CD14-positive monocyte (primary cell): ENCODE measurements at places on chromosomes 1 and 21.
A peak's percentile ranks its signal among the peaks of the same experiment; 100 is the strongest.

GRCh38 chr1:16232316-16232710 lies 4.7 kb downstream of the CPLANE2 start:
- no peak for DNase-seq

DNA sequence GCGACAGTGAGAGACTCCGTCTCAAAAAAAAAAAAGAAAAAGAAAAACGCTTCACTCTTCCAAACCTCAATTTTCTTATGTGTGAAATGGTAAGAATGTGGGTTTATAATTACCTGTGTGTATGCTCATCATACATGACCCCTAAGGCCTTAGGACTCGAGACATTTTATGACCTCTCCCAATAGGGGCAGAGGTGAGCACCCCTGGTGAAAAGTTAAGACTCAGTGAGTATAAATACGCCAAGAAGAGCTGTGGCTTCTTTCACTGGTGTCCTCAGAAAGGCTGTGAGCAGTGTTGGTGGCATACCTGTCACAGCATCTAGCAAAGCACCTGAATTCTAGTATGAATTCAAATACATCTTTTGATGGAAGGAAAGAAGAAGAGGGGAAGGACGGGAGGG lies 7.8 kb upstream of the FCMR start:
- DNase-seq, result no peak

DNA sequence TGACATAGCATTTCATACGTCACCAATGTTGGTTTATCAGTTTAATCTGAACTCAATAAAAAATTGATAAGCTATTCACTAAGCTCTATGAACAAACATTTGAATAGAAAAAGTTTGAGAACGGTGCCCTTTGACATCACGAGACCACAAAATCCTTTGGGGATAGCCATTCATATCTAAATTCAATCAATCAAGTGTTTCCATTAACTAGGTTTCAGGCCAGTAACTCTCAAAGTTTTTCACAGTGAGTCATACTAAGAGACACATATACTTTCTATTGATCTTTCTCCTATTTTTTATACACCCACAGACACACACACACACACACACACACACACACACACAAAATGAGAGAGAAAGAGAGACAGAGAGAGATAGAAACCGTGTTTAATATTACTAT lies 235.4 kb upstream of the SNX7 start:
- no peak for DNase-seq

- DNase-seq, result no peak
These were observed 20.4 kb upstream of the TMEM52 start for GRCh38 chr1:1939296-1940122.

DNA sequence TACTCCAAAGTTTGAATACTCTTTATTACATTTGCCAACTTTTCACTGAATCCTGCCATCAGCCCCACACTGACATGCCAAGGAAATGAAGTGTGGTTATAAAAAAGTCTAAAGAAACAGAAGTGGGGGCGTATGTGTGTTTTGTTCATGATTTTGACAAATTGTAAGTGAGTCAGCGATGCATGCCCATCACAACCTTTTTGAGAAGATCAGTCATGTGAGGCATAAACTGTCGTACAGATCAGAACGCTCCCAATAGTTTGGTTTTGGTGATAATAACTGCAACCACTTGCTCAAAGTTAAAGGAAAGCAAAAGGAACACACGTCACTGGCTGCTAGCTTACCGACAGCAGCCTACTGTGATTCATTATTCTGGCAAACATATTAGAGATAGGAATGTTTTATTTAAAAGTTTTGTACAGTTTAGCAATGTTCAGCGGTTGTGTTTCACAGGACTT lies 95.6 kb downstream of the RGS2 start:
- DNase-seq, result peak; percentile 66

DNA sequence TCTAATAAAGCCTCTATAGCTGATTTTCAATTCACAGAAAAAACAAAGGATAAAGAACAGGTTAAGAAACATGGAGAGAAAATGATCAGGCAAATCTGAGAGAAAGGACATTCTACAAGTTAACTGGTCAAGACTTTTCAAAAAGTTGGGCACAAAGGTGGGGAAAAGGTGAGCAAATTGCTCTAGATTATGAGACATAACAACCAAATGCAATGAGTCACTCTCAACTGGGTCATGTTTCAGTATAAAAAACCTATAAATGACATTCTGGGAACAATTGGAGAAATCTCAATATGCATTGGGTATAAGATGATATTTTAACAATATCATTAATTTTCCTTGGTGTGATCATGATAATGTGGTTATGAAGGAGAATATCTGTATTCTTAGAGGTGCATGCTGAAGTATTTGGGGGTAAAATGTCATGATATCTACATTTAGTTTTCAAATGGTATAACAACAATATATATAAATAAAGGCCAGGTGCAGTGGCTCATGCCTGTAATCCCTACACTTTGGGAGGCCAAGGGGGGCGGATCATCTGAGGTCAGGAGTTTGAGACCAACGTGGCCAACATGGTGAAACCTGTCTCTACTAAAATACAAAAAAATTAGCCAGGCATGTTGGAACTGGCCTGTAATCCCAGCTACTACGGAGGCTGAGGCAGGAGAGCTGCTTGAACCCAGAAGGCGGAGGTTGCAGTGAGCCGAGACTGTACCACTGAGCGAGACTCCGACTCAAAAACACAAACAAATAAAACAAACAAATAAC lies 27.0 kb downstream of the ANKRD13C start:
- DNase-seq, result no peak

- no peak for DNase-seq
These were observed 81.9 kb upstream of the ARTN start for GRCh38 chr1:43851561-43852338.

DNA sequence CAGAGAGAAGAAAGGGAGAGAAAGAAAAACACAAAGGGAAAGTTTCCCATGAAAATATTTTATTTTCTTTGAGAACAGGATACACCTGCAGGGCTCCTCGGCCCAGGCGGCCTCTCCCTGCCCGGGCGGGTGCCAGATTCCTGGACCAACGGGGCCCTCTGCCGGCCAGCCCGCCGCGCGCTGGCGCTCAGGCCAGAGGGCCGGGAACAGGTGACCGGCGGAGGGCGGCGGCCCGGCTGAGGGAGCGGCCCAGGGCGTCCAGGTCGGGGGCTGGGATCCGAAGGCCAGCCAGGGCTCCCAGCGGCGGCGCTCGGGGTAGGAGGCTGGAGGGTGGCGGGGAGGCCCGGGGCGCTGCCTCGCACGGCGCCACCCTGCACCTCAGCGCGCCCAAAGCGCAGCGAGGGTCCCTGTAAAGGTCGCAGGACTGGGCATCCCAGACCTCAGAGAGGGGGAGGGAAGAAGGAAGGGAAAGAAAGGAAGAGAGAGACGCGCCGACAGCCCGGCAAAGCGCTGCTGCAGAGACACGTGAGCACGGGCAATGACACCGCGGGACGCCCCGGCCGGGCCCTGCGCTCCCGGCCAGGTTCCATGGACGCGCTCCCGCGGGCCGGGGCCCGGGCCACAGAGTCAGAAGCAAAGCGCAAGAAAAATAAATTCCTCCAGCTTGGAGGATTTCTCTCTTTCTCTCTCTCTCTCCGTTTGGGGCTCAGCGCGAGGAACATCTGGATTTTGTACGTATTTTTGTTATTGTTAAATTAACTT lies 927 bp downstream of the WNT9A start:
- DNase-seq, result no peak

- DNase-seq, result no peak
These were observed 1.8 kb downstream of the SFT2D2 start for GRCh38 chr1:168227620-168228019.

DNA sequence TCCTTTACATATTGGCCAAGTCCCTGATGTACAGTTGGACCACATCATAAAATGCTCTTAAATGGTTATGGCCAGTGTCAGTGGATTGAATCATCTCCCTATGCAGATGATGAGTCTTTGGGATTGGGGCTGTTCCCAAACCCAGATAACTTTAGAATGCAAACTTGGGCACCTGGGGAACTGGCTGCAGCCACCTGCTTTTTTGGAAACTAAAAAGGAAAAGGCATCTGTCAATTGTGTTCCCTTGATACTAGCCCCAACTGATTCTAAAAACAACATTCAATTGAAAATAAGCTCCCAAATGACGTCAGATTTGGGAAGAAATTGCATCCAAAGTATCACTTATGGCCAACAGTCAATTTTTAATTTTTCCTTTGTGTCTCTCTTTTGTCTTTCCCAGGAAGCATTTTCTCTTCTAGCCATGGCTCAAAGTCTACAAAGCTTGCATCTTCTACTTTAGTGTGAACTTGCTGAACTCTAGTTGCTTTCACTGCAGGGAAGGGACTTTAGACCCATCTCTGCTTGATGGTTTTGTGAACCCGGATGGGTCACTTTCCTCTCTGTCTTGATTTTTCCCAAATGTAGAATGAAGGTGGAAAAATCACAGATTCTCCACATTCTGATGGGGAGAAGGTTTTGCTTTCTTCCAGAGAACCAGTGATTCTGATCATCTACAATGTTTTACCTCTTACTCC lies 402.3 kb upstream of the USP24 start:
- no peak for DNase-seq

DNA sequence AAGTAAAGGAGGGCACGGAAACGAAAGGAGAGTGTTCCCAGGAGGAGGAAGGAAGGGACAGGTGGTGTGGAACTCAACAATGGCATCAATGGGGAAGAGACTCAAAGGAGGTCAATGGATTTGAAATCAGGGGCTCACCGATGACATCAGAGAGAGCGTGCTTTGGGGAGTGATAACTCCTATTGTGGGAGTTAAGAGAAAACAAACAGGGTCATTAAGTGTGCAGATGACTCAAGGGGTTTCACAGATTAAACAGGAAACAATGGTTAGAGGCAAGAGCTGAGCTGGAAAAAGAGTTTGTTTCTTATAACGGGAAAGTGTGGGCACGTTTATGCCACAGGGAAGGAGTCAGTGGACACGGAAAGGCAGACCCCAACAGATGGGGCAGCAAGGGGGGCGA lies 629.1 kb downstream of the SMYD3 start:
- no peak for DNase-seq

GRCh38 chr1:247638011-247638410 lies 32.6 kb downstream of the OR2G3 start:
- no peak for DNase-seq
